ENCODE measurements at places on chromosomes 16 and 17.

- no peak for DNase-seq
Observed at GRCh38 chr16:84527532-84528269, 23.2 kb upstream of the MEAK7 start.

DNA sequence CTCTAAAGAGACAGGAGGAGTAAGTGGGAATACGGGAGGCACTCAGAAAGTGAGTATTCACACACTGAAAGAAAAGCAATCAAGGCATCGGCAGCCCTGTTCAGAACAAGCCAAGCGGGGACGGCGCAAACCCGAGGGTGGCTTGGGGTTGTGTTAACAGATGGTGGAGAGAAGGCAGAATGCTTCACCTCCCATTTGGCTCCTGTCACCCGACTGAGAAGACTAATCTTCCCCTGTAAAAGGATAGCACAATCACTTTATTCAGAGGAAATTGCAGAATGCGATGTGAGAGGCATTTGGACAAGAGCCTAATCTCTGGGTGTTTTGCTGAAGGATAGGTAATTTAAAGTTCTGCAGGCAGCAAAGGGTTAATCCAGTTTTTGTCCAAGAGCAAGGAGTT is 119.3 kb upstream of the WSCD1 start:
- DNase-seq: no peak

DNA sequence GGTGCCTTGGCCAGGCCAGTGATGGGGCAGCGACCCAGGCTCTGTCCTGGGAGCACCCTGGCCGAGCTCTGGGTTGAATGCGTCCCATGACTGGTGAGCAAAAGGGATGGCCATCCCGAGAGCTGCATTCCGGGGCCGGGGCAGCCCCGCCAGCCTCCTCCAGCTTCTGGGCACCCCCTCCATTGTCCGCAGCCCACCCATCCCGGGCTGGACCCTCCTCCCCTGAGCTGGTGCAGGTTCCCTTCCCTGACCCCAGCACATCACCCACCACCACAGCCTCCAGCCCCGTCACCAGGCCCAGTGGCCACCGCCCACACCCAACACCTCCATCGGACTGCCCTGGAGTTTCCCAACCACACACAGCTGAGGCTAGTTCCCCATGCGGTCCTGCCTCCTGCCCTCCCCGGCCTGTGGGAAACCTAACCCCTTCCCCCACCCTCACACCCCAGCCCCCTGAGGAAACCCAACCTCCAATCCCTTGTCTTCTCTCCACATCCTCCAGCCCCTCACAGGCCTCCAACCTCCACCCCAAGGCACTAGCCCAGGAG is 16.2 kb upstream of the PVALEF start:
- DNase-seq: no peak

DNA sequence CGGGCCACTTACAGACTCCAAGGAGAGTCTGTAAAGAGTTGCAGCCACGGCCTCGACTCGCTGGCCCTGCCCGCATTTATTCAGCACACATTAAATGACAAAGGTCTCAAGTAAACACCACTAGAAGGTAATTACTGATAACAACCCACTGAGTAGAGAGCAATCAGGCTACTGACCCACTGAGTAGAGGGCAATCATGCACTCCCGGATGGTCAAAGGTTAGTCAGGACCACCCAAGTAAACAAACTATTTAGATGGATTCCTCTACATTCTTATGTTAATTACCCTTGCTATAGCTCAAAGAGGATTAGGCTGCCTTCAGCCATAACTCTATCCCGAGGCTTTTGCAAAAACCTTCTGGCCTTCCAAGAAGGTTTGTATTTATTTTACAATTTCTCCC is 30.7 kb upstream of the ZNF267 start:
- DNase-seq: no peak

- no peak for DNase-seq
Observed at GRCh38 chr17:56213031-56213430, 59.8 kb downstream of the ANKFN1 start.

DNA sequence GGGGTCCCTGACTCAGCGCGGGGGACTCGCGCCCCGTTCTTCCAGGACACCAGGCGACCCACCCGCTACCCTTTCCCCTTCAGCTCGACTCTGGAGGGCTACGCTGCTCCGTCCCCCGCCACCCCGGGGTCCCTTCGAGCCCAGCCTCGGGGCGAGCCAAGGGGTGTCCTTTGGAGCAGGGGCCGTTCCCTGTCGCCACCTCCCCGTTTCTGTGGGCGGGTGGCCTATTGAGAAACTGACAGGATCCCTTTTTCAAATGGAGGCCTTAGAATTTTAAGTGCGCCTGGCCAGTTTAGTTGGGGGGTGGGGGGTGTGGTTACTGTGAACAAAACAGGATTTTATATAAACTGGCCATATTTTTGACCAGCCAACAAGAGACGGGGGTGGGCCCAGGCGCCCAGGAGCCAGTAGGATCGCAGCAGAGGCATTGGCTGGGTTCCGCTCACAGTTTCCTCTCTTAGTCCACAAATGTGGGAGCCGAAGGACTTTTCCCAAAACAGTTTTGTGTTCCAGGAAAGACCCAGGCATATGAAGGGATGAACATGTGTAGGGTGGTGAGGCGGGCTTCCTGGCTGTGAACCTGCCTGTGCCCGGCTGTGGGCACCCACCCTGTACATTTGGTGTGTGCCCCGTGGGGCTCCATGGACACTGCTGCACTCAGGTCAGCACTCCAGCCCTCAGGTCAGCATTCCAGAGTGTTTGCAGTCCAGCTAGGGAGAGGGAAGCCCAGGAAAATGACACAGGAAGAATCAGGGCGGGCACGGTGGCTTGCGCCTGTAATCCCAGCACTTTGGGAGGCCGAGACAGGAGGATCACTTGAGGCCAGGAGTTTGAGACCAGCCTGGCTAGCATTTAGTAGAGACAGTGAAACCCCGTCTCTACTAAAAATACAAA is 722 bp upstream of the TIMP2 start:
- DNase-seq: no peak

GRCh38 chr17:80103449-80104085 is 2.2 kb downstream of the GAA start:
- DNase-seq: no peak

DNA sequence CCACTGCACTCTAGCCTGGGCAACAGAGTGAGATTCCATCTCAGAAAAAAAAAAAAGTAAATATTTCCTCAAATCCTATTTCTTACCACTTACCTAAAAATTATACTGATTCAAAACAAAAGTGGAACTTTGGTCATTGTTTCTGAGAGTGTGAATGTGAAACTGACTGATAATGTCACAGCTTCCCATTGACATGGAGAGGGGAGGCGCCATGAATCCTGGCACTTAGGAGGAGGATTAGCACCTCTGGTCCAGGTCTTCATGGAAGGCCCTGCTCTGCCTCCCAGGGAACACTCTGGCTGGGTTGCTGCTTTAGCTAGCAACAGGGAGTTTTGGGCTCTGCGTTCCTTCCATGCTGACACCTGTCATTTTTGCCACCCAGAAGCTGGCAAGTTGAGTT is 154.3 kb upstream of the SALL1 start:
- DNase-seq: no peak

GRCh38 chr17:40697297-40697696 is 6.3 kb downstream of the KRT24 start:
- no peak for DNase-seq

GRCh38 chr17:60926466-60927183 is 249.0 kb downstream of the BCAS3 start:
- DNase-seq: no peak

GRCh38 chr16:51237861-51238378 is 86.8 kb upstream of the SALL1 start:
- DNase-seq: no peak

DNA sequence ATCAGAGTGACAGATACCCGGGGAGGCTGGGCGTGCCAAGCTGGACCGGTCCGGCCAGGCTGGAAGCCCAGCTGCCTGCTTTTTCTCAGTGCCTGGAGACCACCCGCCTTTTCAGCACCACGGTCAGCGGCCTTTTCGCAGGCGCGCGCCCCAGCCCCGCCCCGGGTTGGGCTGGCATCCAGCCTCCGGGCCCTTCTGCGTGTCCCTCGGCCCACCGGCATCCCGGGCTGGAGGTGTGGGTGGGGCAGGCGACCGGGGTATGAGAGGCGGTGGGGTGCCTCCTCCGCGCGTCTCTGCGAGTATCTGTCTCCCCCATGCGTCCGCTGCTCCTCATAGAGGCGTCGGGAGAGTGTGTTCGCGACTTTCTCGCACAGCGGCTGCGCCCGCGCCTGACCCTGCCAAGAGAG is 102.5 kb downstream of the MRM1 start:
- DNase-seq: peak; percentile 43

- no peak for DNase-seq
Observed at GRCh38 chr17:77571155-77571981, 387.1 kb upstream of the TNRC6C start.

GRCh38 chr17:1880851-1881630 is 51.2 kb downstream of the RPA1 start:
- no peak for DNase-seq

- DNase-seq: peak; percentile 91
Observed at GRCh38 chr16:4474192-4474961, at the start of gene NMRAL1. TSS of gene NMRAL1 (minus strand) at chr16:4474625. CDS start at chr16:4474132, 493 bp downstream.

DNA sequence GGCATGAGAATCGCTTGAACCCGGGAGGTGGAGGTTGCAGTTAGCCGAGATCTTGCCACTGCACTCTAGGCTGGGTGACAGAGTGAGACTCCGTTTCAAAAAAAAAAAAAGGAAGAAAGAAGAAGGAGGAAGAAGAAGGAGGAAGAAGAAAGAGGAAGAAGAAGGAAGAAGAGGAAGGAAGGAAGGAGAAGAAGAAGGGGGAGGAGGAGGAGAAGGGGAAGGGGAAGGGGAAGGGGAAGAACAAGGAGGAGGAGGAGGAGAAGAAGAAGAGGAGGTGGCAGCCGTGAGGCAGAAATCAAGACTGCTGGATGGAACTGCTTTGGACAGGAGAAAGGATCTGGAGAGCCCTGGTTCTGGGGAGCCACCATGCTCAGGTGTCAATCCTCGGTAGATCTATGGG is 29.7 kb upstream of the PEMT start:
- DNase-seq: no peak

DNA sequence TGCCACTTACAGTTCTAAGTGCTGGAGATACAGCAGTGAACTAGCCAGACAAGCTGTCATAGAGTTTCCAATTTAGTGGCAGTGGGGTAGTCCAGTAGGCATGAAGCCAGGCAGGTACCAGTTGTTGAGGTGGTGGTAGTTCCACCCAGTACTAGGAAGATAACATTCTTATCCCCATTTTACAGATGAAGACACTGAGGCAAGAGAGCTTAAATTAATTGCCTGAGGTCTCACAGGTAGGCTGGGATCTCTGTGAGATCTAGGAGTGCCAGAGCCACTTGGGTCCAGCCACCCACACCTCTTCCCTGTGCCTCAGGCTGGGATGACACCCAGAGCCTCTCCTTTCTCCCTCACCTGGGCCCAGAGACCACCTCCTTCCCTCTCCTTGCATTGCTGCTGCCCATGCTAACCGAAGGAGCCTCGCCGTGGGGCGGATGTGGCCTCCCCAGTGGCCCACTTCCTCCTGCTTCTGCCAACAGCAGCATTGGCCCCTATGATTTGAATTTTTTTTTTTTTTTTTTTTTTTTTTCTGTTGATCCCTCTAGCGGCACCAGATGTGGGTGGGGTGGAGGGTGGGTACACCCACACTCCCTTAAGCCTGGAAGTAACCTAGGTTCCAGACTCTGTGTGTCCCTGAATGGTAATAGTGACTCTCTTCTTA is 114.0 kb downstream of the PRKCB start:
- peak; percentile 40 for DNase-seq

- no peak for DNase-seq
Observed at GRCh38 chr17:65229621-65229995, 92.4 kb downstream of the RGS9 start.

GRCh38 chr17:13734880-13735279 is 133.2 kb upstream of the HS3ST3A1 start:
- DNase-seq: no peak

DNA sequence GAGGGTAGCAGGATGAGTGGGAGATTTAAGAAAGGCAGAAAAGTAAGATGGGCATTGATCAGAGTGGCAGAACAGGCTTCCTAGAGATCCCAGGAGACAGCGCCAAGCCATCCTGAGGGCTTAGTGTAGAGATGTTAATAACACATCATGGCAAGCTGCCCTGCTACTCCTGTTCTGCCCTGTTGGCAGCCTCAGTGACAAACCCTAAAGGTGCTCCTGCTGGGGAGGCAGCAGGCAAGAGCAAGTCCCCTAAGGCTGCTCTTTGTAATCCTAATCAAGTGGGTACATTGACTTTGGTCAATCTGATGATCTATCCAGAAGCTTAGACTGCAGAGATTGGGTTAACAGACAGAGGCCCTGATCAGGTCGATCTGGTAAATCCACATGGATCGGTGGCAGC is 16.3 kb downstream of the ANKFN1 start:
- DNase-seq: no peak

- no peak for DNase-seq
Observed at GRCh38 chr16:85401370-85401916, 211.7 kb upstream of the GSE1 start.

GRCh38 chr17:80327518-80327917 is 66.9 kb downstream of the RNF213 start:
- DNase-seq: no peak

GRCh38 chr16:12358898-12359297 is 382.4 kb downstream of the SNX29 start:
- no peak for DNase-seq

DNA sequence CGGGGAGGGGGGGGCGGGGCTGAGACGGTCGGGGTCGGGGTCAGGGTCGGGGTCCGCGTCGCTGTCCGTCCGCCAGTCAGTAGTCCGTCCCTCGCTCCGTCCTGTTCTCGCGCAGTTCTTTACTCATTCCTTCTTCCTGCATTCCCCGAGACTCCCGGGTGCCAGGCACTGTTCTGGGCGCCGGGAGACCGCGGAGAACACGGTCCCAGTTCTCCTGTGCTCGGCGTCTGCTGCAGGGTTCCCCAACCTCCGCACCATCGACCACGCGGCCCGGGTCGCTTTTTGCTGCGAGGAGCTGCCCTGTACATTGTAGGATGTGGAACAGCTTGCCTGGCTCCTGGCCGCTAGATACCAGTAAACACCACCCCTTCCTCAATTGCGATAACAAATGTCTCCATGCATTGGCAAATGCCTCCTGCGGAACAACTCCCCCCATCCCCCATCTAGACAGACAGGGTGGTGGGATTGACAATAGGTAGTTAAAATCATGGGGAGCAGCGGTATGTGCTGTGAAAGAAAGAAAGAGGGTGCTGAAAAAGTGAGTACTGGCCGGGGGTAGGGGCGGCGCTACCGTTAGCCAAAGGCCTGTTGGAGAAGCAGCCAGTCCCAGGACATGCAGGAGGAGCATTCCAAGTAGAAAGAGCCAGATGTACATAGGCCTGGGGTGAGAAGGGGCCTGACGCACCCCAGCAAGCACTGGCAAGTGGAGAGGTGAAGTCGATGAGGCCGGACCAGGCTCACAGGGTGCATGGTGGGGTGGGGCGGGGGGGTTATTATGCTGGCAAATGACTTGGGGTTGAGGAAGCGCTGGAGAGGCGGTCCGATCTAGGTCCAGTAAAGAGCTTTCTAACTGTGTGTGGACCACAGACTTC is 631 bp downstream of the TRAF7 start:
- DNase-seq: no peak

GRCh38 chr17:28906706-28907438 is 4.0 kb upstream of the DHRS13 start:
- DNase-seq: no peak
